ENCODE measurements at places on chromosomes 3 and 15. TPM values are rescaled to one million over a fixed set of nuclear protein-coding genes. Genes with fewer than 3 reads are reported as not detected.

The C3orf52 gene
- total RNA-seq: 11.3 TPM

The RHOV gene
- 2.1 TPM for total RNA-seq

The ZKSCAN7 gene
- 13.0 TPM for total RNA-seq

The LRRK1 gene
- total RNA-seq: 3.3 TPM

The PLA2G4F gene
- not detected for total RNA-seq

The PRRT3 gene
- total RNA-seq: 6.8 TPM

The EFHB gene
- total RNA-seq: 0.22 TPM

The UBA7 gene
- 0.55 TPM for total RNA-seq

The DENND6A gene
- total RNA-seq: 12.0 TPM

The ALPK3 gene
- 0.81 TPM for total RNA-seq

The CHCHD4 gene
- total RNA-seq: 53.8 TPM

The ZNF280D gene
- total RNA-seq: 17.0 TPM

The DNAH1 gene
- 0.48 TPM for total RNA-seq

GRCh38 chr3:132034486-132035464 is at the start of gene CPNE4:
TSS of gene CPNE4 (minus strand) at chr3:132035014.
- peak; percentile 93 for DNase-seq

DNA sequence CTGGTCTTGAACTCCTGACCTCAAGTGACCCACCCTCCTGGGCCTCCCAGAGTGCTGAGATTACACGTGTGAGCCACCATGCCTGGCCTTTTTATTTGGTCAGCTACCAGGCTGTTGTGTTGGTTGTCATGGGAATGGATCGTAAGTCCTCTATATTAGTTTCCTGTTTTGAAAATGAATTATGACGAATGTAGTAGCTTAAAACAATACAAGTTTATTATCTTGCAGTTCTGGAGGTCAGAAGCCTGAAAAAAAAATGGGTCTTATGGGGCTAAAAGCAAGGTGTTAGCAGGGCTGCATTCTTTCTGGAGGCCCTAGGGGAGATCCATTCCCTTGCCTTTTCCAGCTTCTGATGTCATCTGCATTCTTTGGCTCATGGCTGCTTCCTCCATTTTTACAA is 25.1 kb upstream of the HERC1 start:
- no peak for DNase-seq

- no peak for DNase-seq
Measured at GRCh38 chr3:108041253-108041652, 49.6 kb downstream of the CD47 start.

GRCh38 chr15:67701669-67702068 is 123.6 kb upstream of the SKOR1 start:
- no peak for DNase-seq

- DNase-seq: no peak
Measured at GRCh38 chr3:55854494-55854893, 367.4 kb upstream of the WNT5A start.

GRCh38 chr15:38479266-38479665 is 25.3 kb downstream of the FAM98B start:
- DNase-seq: no peak

DNA sequence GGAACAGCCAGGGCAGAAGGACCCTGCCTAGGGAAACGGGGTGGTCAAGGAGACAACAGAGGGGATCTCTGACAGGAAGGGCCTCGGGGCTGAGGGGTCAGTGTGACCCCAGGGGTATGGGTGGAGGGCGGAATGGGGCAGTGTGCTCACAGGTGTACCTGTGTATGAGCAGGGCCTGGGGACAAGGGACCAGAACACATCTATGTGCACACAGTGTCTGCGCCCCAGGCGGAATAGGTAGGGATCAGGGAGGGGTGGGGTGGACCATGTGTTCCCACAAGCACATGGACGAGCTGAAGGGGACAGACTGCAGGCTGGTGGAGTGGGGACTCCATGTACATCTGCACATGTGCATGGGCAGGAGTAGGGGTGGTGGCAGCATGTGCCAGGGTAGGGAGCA is 5.0 kb upstream of the TLR9 start:
- no peak for DNase-seq

- peak; percentile 24 for DNase-seq
Measured at GRCh38 chr3:112390783-112391641, 58.1 kb downstream of the CD200 start.

- DNase-seq: no peak
Measured at GRCh38 chr3:11808231-11808630, 38.5 kb downstream of the TAMM41 start.

DNA sequence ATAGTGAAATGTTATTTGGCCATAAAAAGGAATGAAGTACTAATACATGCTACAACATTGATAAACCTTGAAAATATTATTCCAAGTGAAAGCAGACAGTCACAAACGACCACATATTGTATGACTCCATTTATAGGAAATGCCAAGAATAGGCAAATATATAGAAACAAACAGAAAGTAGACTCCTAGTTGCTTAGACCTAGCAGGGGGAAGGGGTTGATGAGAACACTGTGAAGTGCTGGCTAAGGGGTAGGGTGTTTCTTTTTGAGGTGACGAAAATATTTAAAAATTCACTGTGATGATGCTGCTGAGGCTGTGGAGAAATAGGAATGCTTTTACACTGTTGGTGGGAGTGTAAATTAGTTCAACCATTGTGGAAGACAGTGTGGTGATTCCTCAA is 30.5 kb upstream of the XIRP1 start:
- no peak for DNase-seq

DNA sequence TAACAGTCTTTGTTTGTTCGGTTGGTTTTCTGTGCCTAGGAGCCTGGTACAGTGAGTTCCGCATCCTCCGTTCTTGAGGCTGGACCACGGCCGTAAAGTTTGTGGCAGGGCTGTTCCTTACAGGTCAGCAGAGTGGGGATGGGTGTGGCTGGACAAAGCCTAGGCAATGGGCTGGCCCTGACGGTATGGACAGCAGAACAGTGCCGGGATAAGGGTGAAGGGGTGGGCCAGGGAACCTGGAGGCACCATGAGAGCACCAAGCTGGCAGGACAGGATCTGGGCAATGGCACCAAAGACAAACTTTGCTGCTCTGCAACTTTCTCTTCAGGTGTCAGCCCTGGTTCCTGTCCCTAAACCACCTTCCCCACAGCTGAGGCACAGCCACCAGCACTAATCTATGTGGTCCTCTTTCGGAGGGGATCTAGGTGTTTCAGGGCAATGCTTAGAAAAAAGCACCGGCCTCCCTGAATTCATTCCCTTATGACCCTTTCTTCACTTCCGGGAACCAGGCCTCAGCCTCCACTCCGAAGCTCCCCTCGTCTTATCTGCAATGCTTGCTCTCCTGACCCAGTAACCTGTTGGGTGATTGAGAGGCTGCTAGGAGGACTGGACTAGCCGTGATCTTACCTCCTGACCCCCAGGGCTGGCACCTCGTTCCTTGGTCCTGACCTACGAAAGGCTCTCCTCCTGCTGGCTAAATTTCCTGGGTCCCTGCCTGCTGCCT is 54.4 kb downstream of the KLHL6 start:
- DNase-seq: no peak

- DNase-seq: no peak
Measured at GRCh38 chr15:70324001-70324974, 226.6 kb upstream of the TLE3 start.

GRCh38 chr3:107285197-107285596 is 92.0 kb upstream of the CCDC54 start:
- DNase-seq: peak; percentile 34

GRCh38 chr3:94522488-94522887 is 459.6 kb downstream of the NSUN3 start:
- DNase-seq: peak; percentile 15

DNA sequence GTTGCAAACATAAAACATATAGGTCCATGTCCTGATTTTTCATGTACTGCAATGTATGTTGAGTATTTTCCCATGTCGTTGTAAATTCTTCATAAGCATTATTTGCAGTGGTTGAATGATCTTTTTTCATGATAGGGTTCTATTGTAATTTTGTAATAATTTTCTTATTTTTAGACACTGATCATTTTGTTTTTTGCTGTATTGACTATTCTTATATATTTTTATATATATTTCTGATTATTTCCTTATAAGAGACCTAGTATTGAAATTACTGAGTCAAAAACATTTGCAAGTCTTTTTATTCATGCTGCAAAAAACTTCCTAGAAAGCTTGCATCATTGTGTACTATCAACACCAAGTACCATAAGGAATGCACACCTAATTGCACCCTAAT is 31.2 kb upstream of the ZNF774 start:
- DNase-seq: no peak

DNA sequence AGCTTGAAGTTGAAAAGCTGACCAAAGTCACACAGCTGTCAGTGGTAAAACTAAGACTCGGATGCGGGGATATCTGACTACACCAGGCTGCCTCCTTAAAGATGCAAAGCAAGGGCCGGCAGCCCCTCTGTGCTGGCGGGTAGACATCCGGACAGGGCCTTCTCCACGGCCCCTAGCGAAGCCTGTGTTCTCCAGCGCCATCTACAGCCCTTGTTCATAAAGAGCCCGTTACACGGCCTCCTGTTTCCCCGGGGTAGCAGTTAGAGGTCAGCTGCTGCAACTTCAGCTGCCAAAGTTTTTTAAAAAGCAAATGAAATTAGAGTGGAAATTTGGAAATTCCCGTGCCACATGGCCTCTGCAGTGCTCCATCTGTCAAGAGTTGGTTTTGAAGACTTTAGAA is 383.0 kb downstream of the TBL1XR1 start:
- peak; percentile 80 for DNase-seq

- no peak for DNase-seq
Measured at GRCh38 chr3:117761703-117762620, 1052.4 kb downstream of the TUSC7 start.

DNA sequence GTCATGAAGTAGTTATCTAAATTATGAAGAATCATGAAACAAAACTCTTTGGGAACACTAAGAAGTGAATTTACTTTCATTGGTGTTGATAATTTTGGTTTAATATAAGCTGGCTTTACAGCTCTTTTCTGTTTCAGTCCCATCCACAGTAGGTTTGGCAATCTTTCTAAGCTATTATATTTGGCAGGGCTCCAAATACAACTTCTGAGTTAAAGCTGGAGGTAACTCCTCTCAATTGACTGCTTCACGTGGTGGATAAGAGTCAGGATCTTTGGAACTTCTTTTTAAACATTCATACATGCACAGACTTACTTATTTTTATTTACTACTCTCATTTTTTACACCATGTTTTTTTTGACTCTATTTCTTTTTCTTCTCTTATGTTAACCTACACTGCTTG is 106.5 kb upstream of the EPHA3 start:
- no peak for DNase-seq

DNA sequence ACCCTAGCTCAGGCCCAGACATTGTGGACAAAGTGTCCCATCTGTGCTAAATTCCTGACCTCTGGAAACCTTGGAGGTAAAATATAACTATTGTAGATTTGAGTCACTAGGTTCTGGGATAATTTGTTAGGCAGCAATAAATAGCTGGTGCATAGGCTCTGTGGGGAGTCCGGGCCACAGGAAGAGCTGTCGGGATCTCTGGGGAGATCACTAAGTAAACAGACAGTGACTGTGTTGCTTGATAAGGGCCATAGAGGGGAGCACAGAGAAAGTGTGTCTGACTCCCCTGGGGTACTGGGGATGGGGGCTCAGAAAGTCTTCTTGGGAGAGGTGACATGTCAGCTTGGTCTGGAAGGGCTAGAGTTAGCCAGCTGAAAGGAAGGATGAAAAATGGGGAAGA is 37.7 kb upstream of the MRPS22 start:
- no peak for DNase-seq

- DNase-seq: no peak
Measured at GRCh38 chr3:187401856-187402255, 33.7 kb downstream of the RTP4 start.

DNA sequence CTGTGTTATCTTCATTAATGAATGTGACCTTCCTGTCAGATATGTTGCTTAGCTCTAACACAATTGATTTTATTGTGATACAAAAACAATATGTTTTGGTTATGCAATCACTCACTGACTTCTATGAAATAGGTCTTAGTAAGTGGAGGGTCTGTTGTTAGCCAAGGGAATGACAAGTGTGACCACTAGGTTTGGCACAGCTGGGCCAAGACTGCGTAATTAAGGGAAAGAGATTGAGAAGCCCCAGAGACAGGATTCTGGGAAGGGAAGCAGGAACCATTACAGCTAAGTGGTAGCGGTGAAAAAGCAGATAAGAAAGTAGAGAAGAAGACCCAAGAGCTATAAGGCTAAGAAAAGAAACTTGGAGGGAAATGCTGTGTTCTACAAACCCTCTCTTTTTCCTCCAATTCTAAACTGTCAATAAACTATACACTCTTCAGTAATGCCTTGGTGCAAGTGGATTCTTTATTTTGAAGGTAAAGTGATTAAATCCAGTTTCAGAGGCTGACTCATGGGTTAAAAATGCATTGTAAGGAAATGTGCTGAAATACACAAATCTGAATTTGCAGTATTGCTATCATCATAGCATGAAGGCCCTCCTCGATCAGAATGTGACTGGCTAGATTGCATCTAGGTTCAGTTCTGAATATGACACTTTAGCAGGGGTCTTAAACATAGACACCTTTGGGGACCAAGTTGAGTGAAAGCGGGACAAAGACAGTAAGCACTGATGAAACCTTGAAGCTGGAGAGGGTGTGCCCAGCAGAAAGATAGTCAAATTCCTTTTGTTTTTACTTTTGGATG is 26.1 kb downstream of the KCNMB2 start:
- DNase-seq: no peak

GRCh38 chr15:32637704-32638103 is 3.8 kb upstream of the SCG5 start:
- no peak for DNase-seq

DNA sequence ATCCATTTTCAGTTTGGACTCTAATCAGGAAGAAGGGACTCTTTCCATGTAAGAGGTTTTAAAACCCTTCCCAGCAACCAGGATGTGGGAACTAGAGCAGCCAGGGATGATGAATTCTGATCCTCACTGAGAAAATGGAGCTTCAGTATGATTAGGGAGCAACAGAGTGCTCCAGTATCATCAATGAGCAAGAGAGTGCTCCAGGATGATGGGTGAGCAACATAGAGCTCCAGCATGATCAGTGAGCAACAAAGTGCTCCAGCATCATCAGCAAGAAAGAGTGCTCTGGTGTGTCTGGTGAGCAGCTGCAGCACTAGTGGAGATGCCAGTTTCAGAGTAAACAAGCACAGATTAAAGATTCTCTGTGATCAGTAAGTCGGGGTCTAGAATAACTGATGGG is 106.4 kb upstream of the LPP start:
- DNase-seq: no peak

DNA sequence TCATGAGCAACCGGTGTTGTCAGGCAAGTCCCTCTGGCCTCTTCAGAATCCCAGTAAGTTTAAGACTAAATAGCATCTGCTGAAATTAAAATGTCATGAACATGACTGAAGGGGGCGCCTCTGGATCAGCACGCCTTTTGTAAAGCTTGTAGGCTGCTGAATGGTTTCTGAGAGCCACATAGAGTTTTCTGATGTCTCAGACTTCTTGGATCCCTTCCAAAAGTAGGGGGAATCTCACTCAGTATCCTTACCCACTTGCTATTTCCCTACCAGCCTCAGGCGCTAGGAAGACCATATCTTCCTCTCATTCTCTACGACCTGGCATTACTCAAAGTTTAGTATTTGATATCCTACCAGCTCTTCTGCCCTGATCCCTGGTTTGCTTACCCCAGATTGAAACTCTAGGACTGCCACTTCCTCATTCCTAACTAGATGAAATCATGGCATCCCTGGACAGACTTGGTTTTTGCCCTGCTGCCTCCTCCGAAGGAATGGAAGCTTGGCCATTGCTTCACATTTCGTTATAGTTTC is 62.7 kb upstream of the CD47 start:
- DNase-seq: peak; percentile 36
